ENCODE measurements at places on chromosomes 11 and 22. TPM values are rescaled to one million over a fixed set of nuclear protein-coding genes. Genes with fewer than 3 reads are reported as not detected.

APIP gene
- 30.9 TPM for total RNA-seq

OR52H1 gene
- total RNA-seq, result not detected

MOGAT2 gene
- total RNA-seq, result not detected

NAV2 gene
- 2.0 TPM for total RNA-seq

MYO7A gene
- total RNA-seq, result 0.29 TPM

MYEOV gene
- 0.42 TPM for total RNA-seq

CRYBA4 gene
- 0.63 TPM for total RNA-seq

MPZL3 gene
- total RNA-seq, result 76.3 TPM

TRABD gene
- 108 TPM for total RNA-seq

MYRF gene
- total RNA-seq, result 2.2 TPM

MTFP1 gene
- 61.1 TPM for total RNA-seq

KLHDC7B gene
- 45.5 TPM for total RNA-seq

GLYATL1 gene
- 0.24 TPM for total RNA-seq

ZNF215 gene
- total RNA-seq, result 1.4 TPM

DNA sequence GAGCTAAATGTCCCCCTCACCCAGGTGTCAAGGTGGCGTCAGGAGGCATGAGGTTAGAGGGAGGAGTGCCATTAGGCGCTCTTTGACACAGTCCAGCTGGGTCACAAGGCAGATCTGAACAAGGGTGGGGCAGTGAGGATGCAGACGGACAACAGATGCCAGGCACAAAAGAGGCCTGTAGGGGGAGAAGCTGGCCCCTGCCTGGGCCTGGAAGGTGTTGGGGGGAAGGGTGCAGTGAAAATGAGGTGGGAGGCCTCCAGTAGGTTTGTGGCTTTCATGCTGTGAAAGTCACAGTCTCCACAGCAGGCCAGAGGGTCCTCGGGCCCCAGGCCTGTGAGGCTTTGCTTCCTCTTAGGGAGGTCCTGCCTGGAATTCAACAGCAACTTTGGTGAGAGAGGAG, 85.0 kb upstream of the PLET1 start:
- no peaks in the 10 kb centered on the region for H3K27me3 ChIP-seq
- no peaks in the 10 kb centered on the region for H3K36me3 ChIP-seq
- no peaks in the 10 kb centered on the region for H3K4me1 ChIP-seq
- no peak for DNase-seq

- peaks cover 48% of the 10 kb centered on the region for H3K4me1 ChIP-seq
- peaks cover under 1% of the 10 kb centered on the region for H3K27me3 ChIP-seq
- H3K4me3 ChIP-seq, result peak overlapping the region; percentile 88
Observed at GRCh38 chr11:123302751-123303195, 107.7 kb upstream of the CLMP start.

DNA sequence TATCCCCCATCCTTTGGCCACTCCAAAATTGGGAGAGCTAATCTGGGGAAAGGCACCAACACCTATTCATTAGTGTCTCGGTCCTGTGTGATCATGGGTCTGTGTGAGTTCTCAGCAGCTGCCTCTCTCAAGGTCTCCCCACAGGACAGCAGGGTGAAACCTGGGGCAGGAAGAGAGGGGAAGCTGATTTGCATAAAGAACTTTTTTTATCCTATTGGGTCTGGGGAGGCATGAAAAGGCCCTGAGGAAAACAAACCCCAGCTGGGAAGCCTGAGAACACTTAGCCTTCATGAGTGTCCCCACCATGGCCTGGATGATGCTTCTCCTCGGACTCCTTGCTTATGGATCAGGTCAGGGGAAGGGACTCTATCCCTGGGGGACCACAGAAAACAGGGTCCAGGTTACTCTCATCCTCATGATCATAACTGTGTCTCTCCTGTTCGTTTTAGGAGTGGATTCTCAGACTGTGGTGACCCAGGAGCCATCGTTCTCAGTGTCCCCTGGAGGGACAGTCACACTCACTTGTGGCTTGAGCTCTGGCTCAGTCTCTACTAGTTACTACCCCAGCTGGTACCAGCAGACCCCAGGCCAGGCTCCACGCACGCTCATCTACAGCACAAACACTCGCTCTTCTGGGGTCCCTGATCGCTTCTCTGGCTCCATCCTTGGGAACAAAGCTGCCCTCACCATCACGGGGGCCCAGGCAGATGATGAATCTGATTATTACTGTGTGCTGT, 116.0 kb upstream of the TOP3B start:
- no peak overlapping the region for H3K27ac ChIP-seq
- H3K4me3 ChIP-seq, result no peak overlapping the region
- DNase-seq, result no peak
- peaks cover 55% of the 10 kb centered on the region for H3K27me3 ChIP-seq

GRCh38 chr11:118694771-118695170, 15.3 kb upstream of the TREH start:
- no peaks in the 10 kb centered on the region for H3K27me3 ChIP-seq
- H3K36me3 ChIP-seq, result peaks cover 2% of the 10 kb centered on the region
- no peak overlapping the region for H3K4me3 ChIP-seq
- DNase-seq, result no peak

DNA sequence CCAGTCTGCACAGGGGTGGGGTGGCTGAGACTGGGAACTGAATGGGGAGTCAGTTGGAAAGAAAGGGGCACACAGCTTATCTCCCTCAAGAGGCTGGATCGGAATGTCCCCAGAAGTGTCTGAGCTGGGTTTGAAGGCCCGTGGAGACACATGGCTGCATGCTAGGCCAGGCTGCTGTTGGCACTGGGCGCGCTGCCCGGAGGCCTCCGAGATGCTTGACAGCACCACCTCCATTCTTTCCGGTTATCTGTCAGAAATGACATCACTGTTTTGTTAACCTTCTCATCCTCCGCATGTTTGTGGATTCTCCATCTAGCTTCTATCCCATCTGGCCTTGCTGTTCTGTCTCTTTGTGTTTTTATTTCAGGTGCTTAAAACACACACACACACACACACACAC, 85.5 kb downstream of the APIP start:
- H3K36me3 ChIP-seq, result no peaks in the 10 kb centered on the region
- DNase-seq, result no peak
- H3K27ac ChIP-seq, result no peak overlapping the region
- H3K4me3 ChIP-seq, result no peak overlapping the region

- H3K4me3 ChIP-seq, result no peak overlapping the region
- DNase-seq, result no peak
- peaks cover 2% of the 10 kb centered on the region for H3K36me3 ChIP-seq
- peaks cover 23% of the 10 kb centered on the region for H3K27me3 ChIP-seq
- no peaks in the 10 kb centered on the region for H3K4me1 ChIP-seq
Observed at GRCh38 chr11:27514558-27514957, 8.0 kb upstream of the LIN7C start.

DNA sequence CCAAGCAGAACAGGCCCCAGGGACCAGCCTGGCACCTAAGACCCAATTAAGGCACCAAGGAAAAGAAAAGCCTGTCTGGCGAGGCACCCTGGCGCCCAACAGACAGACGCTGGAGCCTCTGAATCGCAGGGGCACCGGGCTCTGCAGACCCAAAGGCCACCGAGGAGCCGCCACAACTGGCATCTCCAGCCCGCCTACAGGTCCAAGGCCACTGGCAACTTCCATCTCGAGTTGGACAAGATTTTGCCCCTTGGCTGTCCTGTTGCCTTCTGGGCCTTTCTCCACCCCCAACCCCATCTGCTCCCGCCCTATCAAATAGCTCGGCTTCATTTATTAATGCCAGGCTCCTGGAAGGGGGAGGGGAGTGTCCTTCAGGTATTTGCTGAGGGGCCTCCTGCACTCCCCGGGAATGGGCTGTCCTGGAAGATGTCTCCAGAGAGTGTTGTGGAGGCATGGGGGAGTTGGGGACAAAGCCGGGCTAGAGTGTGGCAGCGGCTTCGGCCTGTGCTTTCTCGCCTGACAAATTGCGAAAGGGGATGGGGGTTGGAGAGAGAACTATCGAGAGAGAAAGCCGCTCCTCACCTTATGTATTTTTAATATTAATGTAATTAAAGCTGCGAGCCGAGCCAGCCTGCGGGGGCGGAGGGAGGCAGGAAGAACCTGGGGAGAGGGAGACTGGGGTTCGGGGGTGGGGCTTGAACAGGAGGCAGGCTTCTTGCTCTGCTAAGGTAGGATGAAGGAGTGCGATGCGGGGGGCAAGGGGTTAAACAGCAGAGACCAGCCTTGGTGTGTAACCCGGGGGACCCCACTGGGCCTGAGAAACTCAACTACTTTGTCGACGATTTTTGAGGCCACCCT, 2.0 kb downstream of the DSCAML1 start:
- peaks cover 80% of the 10 kb centered on the region for H3K27me3 ChIP-seq
- H3K36me3 ChIP-seq, result no peaks in the 10 kb centered on the region
- DNase-seq, result no peak
- no peak overlapping the region for H3K27ac ChIP-seq
- H3K4me1 ChIP-seq, result peaks cover 15% of the 10 kb centered on the region

- no peak for DNase-seq
- no peaks in the 10 kb centered on the region for H3K27me3 ChIP-seq
- no peaks in the 10 kb centered on the region for H3K4me1 ChIP-seq
Observed at GRCh38 chr11:69362315-69362714, 68.4 kb downstream of the MYEOV start.

DNA sequence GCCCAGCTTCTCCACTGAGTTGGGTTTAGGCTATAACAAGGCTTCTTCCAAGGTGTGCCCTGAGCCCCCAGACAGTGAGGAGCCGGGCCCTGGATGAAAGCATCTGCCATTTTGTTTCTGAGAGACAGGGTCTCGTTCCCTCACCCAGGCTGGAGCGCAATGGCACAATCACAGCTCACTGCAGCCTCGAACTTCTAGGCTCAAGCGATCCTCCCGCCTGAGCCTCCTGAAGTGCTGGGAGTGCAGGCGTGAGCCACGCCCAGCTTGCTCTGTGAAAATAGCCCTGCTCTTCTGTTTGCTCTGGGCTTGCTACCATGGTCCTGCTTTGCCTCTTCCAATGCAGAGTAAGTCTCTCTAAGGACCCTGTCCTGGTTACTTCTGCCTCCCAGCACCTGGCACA, 6.7 kb downstream of the DENND6B start:
- no peak overlapping the region for H3K4me3 ChIP-seq
- no peak for DNase-seq
- no peaks in the 10 kb centered on the region for H3K36me3 ChIP-seq
- no peak overlapping the region for H3K27ac ChIP-seq
- no peaks in the 10 kb centered on the region for H3K27me3 ChIP-seq
- peaks cover 5% of the 10 kb centered on the region for H3K4me1 ChIP-seq

GRCh38 chr11:17802491-17802890, 67.9 kb downstream of the KCNC1 start:
- H3K27ac ChIP-seq, result no peak overlapping the region
- no peak for DNase-seq
- H3K36me3 ChIP-seq, result peaks cover 3% of the 10 kb centered on the region
- H3K27me3 ChIP-seq, result no peaks in the 10 kb centered on the region

DNA sequence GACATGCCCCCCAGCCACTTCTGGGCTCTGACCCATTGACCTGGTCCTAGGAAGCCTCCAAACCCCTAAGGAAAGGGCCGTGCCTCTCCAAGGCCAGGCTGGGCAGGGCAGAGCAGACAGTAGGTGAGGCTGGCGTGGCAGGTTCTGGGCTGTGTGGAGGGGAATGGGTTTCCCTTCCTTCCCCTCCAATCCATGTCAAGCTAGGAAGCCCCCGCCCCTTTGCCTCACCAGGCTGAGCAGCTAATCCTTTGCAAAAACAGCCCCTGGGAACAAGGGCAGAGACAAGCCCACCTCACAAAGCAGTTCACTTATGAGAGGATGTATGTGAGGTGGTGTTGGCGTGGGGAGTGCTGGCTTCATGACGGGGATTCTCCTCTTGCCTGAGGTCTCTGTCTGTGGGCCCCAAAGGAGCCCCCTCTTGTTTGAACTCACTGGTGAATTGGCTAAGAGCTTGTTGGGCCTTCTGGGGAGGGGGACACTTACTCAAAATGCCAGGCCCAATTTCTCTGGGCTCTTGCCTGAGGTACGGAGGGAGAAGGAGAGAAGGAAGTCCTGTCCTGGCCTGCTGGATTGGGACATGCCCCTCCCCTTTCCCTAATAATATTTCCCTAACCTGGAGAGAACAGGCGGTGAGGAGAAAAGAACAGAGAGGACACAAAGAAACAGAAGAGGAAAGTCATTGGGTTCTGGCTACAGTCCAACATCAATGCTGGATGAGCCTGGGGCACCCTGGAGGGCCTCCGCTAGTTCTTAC, 1.6 kb upstream of the TRIM29 start:
- no peaks in the 10 kb centered on the region for H3K36me3 ChIP-seq
- no peaks in the 10 kb centered on the region for H3K4me1 ChIP-seq
- no peak for DNase-seq

DNA sequence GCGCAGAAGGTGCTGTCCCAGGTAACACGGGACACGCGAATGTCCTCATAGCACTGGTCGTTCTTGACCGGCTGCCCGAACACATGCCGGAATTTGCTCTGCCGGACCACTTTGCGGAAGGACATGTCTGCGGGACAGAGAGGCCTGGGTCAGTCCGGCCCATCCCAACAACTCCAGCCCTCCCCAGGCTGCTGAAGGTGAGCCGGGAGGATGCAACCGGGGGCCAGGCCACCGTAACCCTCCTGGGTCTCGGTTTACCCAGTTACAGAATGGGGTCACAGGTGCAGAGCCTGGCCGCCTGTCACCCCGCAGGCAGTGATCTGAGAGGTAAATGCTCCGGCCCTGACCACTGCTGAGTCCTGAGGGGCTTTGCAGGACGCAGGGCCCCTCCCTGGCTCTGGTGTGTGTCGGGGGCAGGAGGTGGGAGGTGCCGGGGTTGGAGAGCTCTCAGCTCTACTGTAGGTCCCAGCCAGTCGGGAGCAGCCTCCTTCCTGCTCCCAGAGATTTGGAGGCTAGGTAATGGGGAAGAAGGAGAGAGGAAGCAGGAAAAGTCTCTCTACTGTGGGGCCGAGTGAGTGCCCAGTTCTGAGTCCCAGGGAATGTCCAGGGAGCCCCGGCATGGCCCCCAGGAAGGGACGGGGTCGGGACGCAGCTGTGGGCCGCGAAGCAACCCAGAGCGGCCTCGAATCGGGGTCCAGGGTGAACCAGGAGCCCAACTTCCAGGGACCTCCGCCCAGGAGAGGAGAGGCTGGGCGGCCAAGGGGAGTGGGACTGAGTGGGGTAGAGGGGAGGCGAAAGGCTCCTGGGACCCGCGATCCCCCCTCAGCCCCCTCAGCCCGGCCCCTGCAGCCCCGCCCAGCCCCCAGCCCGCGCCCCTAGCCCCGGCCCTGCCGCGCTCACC, 522 bp downstream of the CORO1B start:
- no peaks in the 10 kb centered on the region for H3K27me3 ChIP-seq
- peak overlapping the region; percentile 77 for H3K4me3 ChIP-seq
- no peak for DNase-seq
- no peak overlapping the region for H3K27ac ChIP-seq

DNA sequence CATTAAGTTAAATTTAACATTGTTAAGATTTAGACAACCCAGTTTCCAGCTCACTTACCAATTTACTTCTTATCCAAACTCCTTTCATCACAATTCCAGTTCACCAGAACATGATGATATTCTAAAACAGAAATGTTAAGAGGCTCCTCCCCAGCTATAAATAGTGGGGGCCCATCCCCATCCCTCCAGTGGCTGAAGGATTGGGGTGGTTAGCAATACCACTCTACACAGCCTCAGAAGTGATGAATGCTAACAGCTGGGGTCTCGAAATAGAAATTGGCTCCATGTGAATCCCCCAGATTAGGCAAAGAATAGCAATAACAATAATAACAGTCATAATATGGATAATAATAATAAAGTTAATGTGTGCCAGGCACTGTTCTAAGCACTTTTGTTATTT, 97.9 kb upstream of the NCAM1 start:
- no peaks in the 10 kb centered on the region for H3K4me1 ChIP-seq
- H3K4me3 ChIP-seq, result no peak overlapping the region
- peaks cover 5% of the 10 kb centered on the region for H3K36me3 ChIP-seq
- DNase-seq, result no peak
- H3K27ac ChIP-seq, result no peak overlapping the region
- no peaks in the 10 kb centered on the region for H3K27me3 ChIP-seq

Data from activated T-cell treated with anti-CD3 and anti-CD28 coated beads, Interleukin-2, amount 50 U/mL, for 72 hours (primary cell).